Nephron progenitor cell (in vitro differentiated cells): ENCODE measurements at places on chromosomes 7 and 10.

GRCh38 chr10:48945441-48946130 is 5.9 kb upstream of the LRRC18 start:
- DNase-seq, result peak; percentile 43

DNA sequence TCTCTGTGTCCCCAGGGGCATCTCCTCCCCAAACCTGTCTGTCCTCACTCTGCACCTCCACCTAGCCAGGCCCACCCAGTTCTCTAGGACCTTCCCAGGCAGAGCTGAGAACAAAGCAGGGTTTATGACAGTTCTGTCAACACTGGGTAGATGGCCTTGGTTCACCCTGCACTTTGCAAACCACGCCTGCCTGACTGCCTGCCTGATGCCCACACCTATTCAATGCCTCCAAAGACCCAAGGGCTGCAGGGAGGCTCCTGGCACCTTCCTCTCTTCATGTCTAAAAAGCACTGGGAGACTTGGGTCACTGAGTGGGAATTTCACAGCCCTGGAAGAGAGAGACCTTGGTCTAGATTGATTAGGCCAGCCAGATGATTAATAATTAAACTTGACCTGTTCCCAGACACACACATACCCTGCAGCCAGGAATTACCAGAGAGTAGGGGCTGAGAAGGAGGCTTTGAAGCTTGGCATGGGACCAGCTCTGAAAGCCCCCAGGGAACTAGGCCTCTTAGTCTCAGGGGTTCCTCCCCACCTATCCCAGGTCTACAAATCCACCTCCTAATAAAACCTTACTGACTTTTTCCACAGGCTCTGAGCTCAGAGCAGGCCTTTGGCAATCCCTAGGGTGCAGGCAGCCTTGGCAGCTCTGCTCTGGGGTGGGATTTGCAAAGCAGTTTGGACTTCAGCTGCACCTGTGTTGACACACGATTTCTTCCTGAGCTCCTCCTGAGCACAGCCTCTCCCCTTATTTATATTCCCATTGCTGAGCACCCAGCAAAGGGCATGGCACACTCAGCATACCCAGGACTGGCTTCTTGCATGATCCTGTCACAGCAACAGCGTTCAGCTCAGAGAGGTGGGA is 25.7 kb upstream of the PDCD4 start:
- DNase-seq, result no peak

DNA sequence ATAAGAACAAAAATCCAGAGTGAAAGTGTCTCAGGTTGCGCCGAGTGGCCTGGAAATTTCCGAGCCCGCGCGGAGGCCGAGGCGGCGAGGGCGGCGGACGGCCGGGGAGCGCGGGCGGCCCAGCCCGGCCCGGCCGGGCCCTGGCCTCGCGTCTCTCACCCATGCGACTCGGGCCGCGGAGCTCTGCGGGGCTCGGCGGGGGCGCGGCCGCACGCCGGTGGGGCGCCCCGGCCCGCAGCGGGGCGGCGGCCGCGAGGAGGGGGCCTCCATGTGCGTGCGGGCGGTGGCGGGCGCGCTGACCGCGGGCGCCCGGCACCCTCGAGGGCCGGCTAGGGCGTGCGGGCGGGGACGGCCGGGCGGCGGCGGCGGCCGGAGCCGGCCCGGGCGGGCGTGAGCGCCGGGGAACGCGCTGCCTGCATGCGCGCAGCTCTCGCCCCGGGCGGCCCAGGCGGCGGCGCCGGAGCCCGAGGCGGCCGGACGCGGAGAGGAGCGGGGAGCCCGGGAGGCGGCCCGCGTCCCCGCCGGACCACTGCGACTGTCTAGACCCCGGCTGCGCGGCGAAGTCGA is 302 bp upstream of the EN2 start:
- DNase-seq, result peak; percentile 37

DNA sequence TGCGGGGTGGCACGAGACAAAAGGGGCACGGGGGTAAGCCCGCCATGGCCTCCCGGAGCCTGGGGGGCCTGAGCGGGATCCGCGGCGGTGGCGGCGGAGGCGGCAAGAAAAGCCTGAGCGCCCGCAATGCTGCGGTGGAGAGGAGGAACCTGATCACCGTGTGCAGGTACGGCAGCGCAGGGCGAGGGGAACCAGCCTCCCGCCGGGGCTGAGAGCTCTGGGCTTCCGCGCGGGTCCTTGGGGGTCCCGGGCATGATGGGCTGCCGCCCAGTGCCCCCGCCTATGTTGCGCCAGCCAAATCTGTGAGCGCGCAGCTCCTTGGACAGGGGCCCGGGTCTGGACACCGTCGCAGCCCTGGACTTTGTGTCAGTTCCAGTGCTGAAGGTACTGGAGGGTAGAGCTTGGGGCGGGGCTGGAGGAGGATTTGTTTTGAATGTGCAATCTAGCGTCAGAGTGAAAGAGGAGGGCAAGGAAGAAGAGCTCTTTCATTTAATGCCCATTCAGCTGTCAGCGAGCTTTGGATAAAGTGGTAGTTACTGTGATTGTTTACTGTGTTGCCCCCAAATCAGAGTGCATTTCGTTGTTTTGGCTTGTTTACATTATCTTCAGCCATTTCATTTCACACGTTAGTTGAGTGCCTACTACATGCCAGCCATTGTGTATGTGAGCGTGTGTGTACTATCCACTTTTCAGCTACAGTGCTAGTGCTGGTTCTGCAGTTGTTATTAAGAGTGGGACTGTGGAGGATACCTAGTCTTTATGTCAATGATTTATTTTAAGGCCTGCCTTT is 777 bp downstream of the RUNDC3B start:
- peak; percentile 51 for DNase-seq

DNA sequence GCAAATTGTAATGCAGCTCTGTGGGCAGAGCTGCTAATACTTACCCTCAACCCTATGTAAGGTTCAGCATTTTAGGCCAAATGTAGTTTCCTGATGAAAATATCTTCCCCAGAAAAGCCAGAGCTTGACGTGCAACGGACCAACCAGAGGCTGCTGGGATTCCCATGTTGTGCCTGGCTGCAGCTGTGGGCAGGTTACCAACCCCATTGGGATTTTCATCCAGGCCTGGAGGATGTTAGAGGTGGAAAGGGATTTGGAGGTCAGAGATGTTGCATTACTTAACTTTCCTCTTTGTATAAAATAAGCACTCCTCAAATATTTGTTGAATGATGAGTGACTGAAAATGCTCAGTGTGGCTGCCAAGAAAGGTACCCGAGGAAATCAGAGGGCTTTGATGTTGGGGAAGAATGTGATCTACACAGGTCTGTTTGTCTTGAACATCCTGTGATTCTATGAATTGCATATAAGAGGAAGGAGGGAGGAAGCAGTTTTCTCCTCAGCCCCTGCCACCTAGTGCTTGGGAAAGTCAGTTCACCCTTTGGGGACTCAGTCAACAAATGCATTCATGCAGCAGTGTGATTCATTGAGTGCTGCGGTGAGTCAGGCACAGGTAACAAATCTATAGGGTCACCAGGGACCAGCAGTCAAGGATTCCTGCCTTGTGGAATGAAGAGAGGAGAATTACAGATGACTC is 487.2 kb downstream of the RPS24 start:
- DNase-seq, result no peak

- DNase-seq, result no peak
Observed at GRCh38 chr7:10662982-10663884, 310.4 kb upstream of the PHF14 start.

GRCh38 chr10:69232252-69232651 is 12.1 kb downstream of the HKDC1 start:
- DNase-seq, result no peak

DNA sequence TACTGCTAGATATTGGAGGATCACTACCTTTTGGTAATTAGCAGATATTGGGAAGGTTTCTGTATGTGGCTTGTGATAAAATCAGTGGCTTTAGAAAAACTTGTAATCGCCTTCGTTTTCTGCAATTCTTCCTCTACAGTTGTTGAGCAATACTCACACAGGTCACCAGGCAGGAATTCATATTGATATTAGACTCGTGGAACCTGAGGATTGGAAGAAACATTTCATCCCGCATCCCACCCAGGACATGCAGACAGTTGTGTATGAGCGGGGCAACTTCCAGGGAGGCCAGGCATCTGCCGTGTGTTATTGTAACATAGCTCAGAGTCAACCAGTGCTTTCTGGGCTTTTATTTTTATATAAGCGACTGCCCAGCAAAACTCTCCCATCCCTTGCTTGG is 821.3 kb downstream of the LRMDA start:
- no peak for DNase-seq

GRCh38 chr10:70936111-70936510 is 47.7 kb upstream of the PCBD1 start:
- no peak for DNase-seq

DNA sequence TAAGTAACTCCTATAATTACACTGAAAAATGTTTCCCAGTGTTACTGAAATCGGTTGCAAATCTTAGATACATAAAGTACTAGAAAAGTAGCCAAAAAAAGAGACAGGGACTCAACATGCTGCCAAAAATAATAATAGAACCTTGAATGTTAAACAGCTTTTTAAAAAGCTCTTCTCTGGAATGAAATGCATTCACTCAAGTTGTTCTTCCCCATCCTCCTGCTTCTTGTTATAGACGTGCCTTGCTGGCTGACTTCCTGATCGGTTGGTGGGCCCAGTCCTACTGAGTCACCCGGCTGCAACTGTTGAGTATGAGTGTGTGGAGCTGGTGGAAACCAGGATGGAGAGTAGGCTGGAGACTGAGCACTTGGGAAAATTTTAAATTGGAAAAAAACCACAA is 30.6 kb upstream of the RAPGEF5 start:
- no peak for DNase-seq

GRCh38 chr10:71161425-71161824 is 50.9 kb upstream of the UNC5B start:
- no peak for DNase-seq

- DNase-seq, result no peak
Observed at GRCh38 chr10:127046975-127047877, 142.0 kb downstream of the DOCK1 start.

GRCh38 chr7:121084748-121085336 is 96.3 kb downstream of the CPED1 start:
- DNase-seq, result no peak

DNA sequence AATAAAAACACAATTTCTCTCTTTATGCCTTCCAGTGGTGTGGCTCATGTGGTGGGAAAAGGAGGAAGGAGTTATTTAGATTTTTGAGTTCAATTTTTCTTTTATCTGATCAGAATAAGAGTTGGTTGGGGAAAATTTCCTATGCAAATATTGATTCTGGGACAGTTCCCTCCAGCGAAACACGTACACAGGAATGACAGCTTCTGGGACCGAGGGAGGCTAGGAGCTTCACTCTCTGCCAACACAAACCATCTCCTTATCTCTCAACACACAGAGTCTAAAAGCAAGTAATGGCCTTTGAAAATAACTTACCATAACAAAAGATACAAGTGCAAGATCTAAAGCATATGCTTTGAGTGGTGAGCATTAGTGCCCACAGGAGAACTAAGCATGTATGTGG is 122.7 kb downstream of the RAPGEF5 start:
- DNase-seq, result no peak

DNA sequence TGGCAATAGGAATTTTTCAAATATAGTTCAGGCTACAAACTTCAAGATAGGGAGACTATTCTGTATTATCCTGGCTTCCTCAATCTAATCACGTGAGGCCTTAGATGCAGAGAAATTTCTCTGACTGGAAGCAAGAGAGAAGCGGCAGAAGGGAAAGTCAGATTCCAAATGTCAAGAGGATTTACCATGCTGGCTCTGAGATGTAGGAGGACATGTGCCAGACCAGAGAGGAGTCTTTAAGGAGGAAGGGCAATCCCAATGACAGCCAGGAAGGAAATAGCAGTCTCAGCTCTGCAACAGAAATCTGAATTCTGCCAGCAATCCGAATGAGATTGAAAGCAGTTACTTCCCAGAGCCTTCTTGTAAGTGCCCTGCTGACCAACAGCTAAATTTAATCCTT is 57.4 kb downstream of the NUTM2E start:
- no peak for DNase-seq

DNA sequence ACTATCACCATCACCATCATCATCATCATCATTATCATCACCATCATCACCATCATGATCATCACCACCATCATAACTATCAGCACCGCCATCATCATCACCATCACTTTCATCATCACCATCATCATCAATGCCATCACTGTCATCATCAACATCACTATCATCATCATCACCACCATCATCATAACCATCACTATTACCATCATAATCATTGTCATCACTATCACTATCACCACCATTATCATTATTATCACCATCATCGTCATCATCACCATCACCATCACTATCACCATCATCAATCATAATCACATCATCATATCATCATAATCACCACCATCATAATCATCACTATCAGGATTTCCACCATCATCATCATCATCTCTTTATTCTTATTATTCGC is 20.6 kb downstream of the INSIG1 start:
- no peak for DNase-seq

- no peak for DNase-seq
Observed at GRCh38 chr7:133570321-133570720, 317.4 kb downstream of the EXOC4 start.

- peak; percentile 39 for DNase-seq
Observed at GRCh38 chr7:149791-150636, 42.4 kb upstream of the FAM20C start.

GRCh38 chr10:130427216-130427722 is 291.1 kb downstream of the GLRX3 start:
- DNase-seq, result no peak

GRCh38 chr7:42057331-42057730 is 179.7 kb downstream of the GLI3 start:
- DNase-seq, result no peak

DNA sequence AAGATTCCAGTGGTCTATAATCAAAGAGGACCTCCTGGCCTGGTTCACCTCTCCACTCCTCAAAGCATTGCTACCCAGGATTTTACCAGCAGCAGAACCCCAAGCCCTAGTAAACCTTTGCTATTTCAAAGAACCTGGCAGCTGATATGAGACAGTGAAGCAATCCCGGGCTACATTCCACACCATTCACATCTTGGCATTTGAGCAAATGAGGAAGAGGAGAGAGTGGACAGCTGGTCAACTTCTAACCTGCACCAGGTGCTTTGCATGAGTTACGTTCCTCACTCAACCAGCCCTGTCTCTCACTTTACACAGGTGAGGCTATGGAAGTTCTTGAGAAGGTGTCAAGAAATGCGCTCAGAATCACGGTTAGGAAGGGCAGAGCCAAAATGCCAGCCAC is 1.1 kb downstream of the CCDC3 start:
- DNase-seq, result no peak

GRCh38 chr10:88227342-88228018 is 355.6 kb downstream of the RNLS start:
- no peak for DNase-seq

GRCh38 chr7:127592550-127592949 is 986 bp upstream of the FSCN3 start:
- no peak for DNase-seq

DNA sequence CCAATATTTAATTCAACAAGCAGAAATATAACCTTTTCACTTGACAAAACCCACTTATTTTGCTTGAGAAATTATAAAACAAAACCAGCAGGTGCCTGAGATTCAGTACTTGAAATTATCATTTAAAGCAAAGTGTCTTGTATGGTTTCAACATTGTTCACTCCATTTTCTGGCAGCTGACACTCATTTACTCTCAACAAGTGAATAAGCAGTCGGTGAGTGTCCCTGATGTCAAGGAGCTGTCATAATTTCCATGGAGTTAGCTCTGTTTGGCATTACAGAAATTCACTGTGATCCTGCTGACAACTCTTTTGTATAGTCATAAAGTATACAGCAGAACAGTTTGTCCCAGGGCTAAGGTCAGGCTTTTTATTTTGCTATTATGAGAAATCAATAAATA is 490.0 kb downstream of the CNTNAP2 start:
- no peak for DNase-seq
